ENCODE measurements at places on chromosomes 16 and 17. TPM values are rescaled to one million over a fixed set of nuclear protein-coding genes. Genes with fewer than 3 reads are reported as not detected.

The ERN2 gene
- total RNA-seq: 77.3 TPM

The KRT32 gene
- not detected for total RNA-seq

The CCDC144A gene
- 2.6 TPM for total RNA-seq

The ZG16 gene
- total RNA-seq: 9.9 TPM

DNA sequence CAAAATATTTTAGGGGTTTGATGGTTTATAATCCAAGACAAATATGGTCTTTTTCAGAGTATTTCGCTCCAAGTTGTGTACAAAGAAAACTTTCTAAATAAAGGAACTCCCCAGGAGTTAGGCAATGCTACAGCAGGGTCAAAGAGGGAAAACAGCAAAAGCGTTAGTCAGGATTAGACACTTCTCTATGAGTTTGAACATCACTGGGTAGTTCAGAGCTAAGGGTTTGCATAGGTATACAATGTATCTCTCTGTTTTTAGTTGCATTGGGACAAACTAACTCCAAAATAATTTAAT is 34.8 kb downstream of the FAM20A start:
- no peak for DNase-seq

GRCh38 chr17:70074236-70074830 is 692 bp upstream of the KCNJ16 start:
- DNase-seq: no peak

DNA sequence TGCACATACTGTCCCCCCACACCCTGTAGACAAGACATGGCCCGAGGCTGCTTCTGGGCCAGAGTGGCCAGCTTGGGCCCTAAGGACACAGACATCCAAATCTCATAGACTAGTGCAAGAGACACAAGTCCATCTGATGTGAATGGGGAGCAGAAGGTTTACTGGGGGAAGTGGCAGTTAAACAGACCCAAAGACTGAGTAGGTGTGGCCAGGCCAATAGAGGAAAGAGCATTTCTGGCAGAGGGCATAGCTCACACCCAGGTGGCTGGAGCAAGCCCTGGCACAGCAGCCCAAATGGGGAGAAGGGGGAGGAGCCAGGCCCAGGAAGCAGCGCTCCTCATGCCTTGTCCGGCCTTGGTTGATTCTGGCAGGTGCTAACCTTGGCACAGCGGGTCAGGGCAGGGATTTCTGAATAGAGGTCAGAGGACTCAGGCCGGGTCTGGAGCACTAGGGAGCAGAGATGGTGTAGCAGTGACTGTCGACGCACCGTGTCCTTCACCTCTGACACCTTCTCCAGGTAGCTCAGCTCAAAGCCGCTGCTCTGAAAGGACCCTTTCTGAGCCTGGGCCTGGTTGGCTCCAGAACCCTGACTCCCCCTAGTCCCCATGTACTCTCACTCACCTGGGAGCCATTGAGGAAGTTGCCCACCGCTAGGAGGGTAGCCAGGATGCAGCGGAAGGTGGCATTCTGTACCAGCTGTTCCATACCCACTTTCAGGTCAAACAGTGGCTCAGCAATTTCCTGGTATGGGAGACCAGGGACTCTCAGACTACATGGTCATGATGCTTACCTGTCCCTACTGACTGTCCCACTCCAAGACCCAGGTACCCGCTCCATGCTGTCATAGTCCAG is 4.1 kb downstream of the TMEM208 start:
- no peak for DNase-seq

DNA sequence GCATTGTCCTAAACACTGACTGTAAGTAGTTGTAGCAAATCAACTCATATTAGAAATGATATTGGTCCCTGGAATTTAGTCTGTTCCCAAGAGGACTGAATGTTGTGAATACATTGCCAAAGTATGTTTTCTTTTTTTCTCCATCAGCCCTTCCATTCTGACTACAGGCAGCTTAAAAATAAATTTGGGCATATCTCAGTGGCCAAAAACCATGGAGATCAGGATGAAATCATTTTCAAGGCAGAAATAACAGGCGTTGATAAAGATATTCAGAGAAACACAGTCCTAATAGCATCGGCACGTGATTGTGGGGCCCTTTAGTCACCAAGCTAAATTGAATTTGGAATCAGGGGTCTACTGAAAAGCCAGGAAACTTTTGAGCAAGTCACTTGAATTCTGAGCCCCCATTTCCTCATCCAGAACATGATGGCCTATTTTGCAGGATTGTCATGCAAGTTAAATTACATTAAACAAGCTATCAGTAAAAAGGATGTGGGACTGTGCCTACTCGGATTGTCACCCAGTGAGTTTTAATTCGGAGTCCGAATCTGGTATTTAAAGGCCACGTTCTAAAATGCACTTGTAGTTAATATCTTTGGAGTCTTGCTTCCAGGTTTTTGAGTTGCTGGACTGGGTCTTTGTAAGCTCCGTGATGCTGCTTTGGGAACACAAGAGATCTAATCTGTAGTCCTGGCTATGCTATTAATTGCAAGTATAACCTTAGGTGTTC is 17.1 kb downstream of the HLF start:
- DNase-seq: no peak

- DNase-seq: peak; percentile 49
Measured at GRCh38 chr16:67437513-67437912, 6.6 kb downstream of the HSD11B2 start.

DNA sequence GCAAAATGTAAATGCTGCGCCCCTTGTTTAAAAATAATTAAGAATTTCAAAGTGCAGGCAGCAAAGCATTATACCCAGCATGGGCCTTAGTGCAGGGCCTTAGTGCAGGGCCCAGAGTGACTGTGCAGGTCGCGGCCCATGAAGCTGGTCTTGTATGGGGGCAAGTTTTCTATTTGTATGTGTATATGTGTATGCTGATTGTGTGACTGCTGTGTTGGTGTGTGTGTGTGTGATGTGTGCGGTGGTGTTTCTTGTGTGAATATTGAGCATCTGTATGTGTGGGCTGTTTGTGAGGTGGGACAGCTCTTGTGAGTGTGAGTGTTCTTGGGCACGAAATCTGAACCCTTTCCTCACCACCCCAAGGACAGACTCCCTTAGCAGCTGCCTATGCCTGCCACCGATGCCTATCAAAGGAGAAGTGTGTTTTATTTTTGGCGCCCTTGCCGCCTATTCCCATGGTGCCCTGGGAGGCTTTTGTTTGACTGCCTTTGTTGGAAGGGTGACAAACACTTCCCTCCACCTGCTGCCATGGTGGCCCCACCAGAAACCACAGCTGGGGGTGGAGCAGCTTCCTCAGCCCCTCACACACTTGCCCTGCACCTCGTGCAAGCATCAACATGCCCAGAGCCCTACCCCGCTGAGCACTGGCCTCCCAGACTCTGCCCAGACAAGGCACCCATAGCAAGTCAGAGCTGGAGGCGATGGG is 18.0 kb downstream of the CCR7 start:
- peak; percentile 84 for DNase-seq

DNA sequence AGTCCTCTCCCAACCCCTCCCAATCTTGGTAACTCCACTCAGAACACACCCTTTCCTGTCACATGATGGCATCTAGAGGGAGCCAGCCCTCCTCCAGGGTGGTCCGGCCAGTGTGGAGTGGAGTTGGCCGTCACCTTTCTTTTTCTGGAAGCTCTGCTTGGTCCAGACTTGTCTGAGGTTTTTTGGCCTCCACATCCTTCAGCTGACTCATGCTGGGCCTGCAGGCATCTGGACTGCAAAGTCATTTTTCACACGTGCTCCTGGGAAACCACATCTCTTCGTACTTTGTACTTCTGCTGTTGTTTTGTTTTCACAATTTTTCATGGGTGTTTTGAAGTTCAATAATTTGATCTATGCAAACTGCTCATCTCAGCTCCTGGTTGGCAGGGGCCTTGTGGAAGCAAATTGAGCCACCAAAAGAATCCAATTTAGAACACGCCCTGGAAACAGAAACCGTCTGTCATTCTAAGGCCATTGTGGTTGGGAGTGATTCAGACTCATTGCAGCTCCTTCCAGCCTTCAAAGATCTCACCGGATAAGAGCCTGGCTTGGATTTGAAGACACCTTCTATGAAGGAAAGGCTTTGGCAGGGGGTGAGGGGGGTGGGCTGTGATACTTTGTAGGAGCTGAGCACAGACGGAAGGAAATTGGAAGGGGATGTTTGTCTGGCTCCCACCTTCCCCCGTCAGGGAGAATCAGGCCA is 42.4 kb upstream of the NF1 start:
- peak; percentile 49 for DNase-seq

- DNase-seq: peak; percentile 91
Measured at GRCh38 chr17:74961657-74962350, 10.8 kb downstream of the HID1 start.

- DNase-seq: no peak
Measured at GRCh38 chr17:27882162-27882840, 10.9 kb downstream of the LYRM9 start.

DNA sequence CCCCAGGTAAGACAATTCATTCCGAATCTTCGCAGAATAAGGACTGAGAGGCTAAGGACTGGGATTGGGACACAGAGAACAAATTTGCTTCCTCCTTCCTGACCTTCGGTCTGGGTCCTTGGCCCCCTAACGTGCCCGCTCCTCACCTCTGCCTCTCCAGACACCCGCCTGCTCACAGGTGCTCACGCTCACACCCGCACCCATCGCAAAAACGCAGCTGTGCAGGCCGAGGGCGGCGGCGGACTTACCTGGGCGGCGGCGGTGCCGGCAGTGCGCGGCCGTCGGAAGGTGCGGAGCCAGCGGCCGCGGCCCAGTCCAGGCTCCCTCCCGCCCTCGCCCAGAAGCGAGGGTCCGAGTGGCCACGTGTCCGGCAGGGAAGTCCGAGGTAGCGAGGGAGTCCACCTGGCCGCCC is 7.1 kb upstream of the HOXB9 start:
- peak; percentile 68 for DNase-seq

DNA sequence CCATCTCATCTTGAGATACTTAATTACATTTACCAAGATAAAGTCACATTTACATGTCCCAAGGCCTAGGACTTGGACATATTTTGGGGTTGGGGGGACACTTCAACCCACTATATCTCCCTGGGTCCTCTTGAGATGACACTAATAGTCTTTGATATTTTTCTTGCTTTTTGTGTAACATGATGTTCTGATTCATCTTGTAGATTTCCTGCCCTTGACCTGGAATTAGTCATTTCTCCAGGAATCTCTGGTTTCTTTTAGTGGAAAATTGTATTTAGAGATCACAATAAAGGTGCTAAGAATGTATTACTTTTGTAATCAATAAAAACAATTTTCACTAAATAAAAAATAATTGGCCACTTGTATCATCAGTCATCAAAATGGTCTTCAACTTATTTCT is 157.3 kb downstream of the VPS53 start:
- DNase-seq: no peak

GRCh38 chr17:49783071-49783715 is 5.3 kb upstream of the KAT7 start:
- no peak for DNase-seq

DNA sequence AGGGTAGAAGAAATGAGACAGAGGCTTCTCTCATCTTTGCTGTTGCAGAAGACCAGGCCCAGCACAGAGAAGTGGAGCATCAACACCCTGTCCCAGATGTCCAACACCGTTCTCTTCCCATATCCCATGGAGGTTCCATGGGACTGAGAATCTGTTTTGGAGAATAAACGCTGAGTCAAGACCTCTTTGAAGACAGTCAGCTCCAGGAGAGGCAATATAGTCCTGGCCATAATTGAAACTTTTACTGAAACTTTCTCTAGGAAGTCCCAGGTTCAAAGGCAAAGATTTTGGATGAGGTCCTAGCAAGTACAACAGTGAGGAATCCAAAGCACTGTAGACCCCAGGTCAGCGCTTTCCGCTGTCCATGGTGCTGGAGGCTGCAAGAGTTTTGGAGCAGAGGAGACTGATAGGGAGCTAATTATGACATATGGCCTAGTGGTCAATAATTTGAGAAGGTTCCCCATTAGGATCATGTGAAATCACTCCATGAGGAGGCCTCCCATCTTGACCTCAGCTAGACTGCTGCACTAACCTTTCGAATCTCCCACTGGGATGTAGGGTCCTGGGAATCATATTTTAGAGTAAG is 36.0 kb downstream of the OSBPL7 start:
- DNase-seq: no peak

DNA sequence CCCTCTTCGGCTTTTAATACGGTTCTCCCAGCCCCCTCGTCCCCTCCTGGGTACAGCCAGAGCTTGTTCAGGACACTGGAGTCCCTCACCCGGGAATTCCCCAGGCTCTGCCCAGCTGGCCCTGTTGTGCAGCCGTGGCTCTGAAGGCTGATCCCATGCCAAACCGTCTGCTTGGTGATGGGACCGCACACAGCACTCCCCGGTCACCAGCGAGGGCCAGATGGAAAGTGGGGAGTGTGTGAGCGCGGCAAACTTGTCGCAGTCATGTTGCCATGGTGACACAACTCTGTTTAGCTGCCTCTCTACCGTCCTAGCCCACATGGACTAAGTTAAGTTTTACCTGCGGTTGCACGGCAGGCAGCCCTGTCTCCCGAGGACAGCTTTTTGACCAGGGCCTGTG is 107.9 kb downstream of the RAP1GAP2 start:
- no peak for DNase-seq

GRCh38 chr17:67617304-67617899 is 100.3 kb upstream of the NOL11 start:
- DNase-seq: no peak

- no peak for DNase-seq
Measured at GRCh38 chr16:17149904-17150483, 320.8 kb downstream of the XYLT1 start.
